Activated CD4-positive, alpha-beta T cell treated with anti-CD3 and anti-CD28 coated beads, Interleukin-2, amount 50 U/mL, for 4 hours (primary cell): ENCODE measurements at places on chromosomes 5 and 9.

DNA sequence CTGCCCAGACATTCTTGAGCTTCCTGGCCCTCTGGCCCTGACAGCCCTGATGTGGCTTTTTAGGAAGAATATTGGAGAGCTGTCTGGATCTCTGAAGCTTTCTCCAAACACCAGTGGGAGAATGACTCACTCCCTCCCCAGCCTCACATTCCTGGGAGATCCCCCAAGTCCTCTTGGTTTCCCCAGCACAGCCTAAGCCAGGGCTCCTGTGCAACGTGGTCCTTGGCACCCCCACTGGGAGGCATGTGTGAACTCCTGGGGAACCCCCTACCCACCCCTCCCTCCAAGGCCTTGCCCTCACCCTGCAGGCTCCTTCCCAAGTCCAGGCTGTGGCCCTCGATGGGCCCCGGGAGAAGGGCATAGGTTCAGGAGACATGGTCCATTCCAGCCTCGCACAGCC lies 12.7 kb downstream of the GLIPR2 start:
- DNase-seq: no peak

GRCh38 chr9:86918556-86918955 lies 28.8 kb downstream of the GAS1 start:
- no peak for DNase-seq

GRCh38 chr5:136309932-136310598 lies 55.3 kb downstream of the TRPC7 start:
- DNase-seq: no peak

DNA sequence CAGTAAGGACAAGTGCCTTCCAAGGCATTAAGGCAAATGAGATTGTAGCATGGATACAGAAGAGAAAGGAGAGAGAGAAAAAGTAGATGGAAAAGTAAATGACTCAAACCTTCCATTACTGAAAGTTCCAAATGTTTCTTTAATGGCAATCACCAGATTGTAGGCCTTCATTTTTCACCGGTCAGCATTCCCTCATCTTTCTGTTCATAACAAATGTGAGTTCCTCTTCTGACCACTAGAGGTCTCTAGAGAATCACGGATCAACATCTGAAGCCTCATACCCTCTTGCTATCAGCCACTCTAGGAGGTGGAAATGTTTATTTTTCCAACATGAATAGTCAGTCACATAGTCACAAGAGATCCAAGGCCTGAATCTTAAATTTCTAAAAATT lies 73.6 kb upstream of the RPS23 start:
- no peak for DNase-seq

DNA sequence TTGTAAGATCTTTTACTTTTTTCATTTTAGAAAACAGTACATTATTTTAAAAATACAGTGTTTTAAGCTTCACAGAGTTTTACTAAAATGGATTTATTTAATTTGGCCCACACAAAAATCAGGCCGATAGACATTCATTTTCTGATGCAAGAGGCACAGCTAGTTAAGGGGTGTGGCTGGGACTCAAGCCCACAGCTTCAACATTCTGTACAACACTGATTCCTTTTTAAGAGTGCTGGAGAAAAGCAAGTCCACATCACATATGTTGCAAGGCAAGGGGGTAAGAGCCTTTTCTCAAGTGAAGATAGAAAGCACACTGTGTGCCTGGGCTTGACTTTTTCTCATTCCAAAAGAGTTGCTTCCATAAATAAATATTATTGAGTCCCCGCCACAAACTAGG lies 195.9 kb downstream of the RFK start:
- DNase-seq: no peak

DNA sequence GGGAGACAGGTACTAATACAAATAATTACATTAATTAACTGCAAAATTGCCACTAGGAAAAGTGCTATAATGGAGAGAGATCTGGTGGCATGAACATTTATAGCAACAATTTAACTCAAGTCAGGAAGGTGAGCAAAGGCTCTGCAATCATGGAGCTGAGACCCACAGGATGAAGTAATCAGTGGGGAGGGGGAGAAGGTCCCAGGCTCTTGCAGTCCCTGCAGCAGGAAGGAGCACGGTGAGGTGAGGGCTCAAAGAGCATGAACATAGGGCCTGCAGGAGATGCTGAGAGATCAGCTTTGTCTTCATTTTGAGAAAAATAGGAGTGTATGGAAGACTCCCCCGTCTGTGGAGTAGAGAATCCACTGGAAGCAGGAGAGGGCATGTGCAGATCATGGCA lies 6.5 kb downstream of the PTPN3 start:
- DNase-seq: no peak

DNA sequence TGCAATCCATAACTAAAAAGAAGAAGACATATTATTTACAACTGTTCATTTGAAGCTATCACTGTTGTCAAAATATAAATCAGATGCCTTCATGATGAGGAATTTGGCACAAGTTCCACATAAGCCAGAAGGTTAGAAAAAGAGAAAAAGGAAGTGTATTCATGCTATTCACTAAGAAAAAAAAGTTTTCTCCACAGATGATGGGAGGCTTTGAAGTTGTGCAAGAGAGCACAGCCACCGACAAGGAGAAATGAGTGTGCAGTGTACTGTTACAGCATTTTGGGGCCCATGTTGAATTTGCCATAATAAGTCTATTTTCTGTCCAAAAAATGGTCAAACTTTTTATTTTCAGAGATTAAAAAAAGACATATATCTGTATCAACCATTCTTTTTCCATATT lies 32.9 kb upstream of the IFNK start:
- no peak for DNase-seq

DNA sequence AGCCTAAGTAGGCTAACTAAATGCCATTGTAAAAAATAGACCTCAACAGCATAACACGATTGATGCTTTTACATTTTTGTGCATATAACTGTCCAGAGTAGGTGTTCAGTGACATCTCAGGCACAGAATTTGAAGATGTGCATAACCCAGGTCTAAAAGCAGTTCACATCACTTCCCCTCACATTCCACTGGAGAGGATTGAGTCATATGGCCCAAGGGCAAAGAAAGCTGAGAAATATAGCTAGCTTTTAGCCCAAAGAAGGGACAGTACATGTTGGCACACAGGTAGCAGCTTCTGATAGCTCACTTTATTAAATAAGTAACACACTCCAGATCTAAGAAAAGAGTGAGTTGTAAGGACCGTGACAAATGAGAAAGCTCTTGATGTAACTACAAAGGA lies 2259.5 kb upstream of the WWC1 start:
- no peak for DNase-seq

GRCh38 chr9:351916-352315 lies 137.3 kb downstream of the DOCK8 start:
- DNase-seq: no peak

DNA sequence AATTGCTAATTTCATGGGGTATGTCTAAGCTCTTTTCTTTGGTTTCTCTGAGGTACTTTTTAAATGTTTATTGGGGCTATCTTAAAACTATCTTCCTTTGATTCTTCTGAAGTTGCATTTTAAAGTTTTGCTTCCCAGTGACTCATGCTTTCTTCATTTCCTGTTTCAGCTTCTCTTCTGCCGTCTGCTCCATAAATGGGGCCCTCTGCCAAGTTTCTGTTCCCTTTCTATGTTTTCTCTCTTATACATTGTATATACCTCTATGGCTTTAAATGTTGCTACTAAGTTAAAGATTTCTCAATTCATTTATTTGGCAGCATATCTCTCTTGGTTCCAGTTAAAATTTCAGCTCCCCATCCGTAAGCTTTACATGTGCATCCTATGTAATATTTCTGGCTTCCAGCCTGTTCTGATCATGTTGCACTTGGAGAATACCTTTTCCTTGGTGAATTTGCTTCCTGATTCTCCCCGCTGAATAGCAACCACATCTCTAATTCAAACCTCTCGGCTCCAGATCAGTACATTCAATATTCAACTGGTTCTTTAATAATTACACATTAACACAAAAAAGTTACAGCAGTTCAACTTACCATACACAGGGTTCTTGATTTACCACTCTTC lies 125.3 kb downstream of the ST8SIA4 start:
- no peak for DNase-seq

DNA sequence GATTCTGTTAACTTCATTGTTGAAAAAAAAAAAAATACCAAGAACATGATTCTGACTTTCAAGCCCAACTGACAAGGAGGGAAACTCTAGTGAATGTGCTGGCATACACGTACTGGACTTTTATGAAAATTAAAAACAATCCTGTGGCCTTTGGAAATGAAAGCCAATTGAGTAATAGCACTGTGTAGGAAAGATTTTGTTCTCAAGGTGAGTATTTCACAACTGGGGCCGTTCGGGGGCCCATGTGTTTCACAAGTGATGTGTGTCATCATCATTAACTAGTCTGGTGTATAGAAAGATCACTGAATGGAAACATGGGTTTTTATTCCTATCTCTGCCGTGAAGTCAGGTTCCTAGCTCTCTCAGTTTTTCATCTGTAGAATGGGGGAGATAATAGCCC lies 605.0 kb upstream of the CLINT1 start:
- DNase-seq: no peak

DNA sequence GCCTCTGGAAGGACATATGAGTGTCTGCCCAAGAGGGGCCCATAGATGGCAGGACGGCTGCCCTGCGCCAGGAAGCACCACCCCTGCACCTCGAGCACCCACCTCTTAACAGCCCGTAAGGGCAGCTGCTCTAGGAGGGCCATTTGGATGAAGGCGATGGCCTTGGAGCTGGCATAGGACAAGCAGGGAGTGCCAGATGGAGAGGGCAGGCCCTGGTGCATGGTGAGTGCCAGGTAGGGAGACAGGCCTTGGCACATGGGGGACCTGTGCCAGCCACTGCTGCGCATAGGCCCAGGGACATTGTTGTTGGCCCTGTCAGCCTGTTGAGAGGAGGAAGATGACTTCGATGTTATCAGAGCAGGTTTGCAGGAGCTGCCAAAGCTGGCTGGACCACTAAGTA lies 134.2 kb downstream of the SLC25A46 start:
- DNase-seq: no peak

DNA sequence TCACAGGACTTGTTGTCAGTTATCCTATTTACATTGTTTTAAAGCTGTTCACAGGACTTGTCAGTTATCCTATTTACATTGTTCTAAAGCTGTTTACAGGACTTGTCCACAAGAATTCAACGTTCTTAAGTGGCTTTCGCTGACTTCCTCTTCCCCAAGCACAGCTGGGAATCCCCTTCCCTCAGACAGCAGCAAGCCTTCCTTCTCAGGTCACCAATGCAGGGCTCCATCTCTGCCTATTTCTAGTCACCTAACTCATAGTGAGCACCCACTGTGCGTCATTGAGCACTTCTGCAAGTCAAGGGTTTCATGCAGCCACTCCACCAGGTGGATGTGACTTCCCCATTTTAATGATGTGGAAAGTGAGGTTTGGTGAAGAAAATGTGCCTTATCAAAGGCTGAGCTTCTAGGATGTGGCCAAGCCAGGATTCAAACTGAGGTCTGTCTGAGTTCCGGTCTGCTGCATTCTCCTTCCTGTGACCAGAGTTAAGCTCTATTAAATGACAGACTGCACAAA lies 109.8 kb upstream of the ZNF462 start:
- no peak for DNase-seq

DNA sequence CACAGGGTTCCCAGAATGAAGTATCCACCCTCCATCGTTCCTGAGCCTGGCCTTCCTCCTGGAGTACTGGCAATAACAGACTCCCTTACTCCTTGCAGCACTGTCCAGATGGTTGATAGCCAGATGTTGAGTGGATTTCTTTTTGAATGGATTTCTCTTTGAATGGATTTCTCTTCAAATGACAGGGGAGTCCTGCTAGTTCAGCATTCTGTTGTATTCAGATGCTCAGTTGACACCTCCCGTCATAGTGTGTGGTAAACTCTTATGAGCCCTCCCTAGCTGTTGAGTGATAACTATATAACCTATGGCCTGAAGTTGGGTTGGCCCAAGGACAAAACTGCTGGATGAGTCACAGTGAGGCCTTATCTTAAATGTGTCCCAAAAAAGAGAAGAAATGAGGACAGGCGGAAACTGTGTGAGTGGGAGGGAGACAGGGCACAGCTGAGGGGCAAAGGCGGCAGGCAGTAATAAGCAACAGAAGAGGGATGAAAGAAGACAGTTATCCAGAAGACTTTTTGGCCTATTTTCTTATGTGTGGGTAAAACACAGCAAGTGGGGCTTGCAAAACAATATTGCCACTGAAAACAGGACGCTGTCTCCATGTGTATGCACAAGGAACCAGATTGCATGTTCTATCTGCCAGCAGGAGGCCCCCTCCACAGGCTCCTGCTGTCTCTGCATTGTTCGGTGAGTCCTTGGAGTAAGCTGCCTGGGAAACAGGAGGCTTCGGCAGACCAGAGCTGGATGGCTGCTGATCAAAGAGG lies 209.5 kb upstream of the S1PR3 start:
- no peak for DNase-seq

DNA sequence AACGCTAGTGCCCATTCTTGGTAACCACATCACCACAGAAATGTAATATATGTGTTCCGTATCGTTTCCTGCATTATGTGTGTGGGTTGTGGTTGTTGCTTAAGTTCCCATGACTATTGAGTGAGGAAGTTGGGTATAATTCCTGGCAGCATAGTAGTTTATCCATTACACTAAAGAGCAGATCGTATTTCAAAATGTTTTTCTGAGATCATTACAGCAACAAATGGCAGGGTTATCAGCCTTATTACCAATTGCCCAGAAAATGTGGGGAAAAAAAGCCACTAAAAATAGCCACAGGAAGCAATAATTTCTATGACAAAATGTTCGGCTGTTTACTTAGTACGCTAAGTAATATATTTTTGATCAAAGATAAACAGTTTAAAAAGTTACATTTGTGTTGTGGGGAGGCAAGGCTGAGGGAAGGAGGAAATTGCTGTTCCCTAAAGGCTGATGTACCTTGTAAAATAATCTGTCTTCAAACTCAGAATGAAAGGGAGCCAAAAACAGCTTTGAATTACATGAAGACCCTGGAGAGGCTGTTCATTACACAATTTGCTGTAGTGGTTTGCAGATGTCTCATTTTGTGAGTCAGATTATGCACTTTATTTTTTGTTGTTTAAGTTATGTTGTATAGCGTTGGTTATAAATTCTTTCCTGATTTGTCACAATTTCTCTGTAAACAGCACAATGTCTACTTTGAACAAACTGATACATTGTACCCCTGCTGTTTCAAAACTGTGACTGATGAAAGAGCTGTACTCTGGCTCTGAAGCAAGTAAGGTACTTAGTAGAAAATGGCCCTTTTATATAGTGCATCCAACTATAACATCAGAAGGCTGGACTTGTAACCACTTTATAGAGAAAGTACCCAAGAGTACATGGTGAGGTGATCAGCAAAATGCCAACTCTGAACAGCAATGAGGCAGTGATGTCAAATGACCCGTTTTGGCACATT lies 1028.5 kb downstream of the NR2F1-AS1 start:
- DNase-seq: no peak

DNA sequence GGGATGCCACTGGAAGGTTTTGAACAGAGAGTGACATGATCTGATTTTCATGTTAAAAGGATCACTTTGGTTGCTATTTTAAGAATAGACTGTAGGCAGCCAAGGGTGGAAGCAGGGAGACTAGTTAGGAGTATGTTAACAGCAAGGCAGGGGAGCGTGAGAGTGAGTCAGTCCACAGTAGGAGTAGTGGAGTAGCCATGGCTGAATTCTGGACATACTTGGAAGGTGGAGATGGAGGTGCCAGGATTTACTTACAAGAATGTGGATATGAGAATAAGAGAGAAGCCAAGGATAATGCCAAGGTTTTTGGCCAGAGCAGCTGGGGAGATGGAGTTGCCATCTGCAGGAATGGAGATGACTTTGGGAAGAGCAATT lies 118.8 kb downstream of the GALNT10 start:
- DNase-seq: no peak
